Erythroblast (primary cell): ENCODE measurements at places on chromosomes 1 and 21.

DNA sequence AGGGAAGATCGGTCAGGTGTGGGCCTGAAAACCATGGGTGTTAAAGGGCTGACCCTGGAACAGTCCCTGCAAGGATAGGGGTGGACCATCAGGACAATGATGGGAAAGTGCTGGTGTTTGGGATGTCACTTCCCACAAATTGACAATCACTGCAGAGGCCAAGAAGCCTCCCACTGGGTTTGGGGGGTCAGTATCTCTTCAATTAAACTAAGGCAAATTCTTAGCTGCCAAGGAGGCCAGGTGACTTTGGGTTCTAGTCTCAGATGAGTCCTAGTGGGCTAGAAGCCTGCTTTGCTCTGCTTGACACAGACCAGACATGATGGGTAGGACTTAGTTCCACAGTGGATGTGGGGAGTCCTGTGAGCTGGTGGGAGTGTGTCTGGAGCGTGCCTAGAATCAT lies 29.3 kb upstream of the KCNA2 start:
- DNase-seq: no peak

DNA sequence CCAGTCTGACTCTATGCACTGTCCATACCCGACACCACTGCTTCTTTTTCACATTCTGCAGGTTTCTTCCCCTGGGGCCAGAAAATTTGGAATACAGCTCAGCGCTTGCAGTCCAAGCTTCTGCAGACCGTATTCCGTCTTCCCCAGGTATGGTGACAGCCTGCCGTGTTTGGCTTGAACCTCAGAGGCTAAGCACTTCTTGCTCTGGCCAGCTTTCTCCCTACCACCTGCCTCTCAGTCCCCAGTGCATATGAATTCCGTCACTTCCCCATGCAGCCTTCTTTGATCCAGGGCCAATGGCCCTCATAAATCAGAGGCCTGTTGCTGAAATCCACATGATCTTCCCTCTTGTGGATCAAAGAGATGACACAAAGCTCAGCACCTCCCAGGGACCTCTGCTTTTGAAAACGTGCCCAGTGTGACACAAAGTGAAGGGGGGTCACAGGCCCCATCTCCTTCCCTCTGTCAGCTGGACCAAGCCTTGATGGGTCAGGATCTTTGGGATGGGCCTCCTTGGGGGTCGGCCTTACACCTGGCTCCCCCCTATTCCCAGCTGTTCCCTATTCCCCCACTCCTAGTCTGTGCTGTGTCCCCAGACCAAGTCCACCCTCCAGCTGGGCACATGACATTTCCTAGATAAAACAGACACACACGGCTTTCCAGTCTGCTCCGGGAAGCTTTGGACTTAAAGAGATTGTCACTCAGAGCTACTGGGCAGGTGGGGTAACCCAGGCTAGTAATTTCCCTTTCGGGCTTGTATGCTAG lies 66.6 kb downstream of the HMGB4 start:
- no peak for DNase-seq

GRCh38 chr1:40042341-40042740 lies 1.8 kb downstream of the CAP1 start:
- DNase-seq: no peak

DNA sequence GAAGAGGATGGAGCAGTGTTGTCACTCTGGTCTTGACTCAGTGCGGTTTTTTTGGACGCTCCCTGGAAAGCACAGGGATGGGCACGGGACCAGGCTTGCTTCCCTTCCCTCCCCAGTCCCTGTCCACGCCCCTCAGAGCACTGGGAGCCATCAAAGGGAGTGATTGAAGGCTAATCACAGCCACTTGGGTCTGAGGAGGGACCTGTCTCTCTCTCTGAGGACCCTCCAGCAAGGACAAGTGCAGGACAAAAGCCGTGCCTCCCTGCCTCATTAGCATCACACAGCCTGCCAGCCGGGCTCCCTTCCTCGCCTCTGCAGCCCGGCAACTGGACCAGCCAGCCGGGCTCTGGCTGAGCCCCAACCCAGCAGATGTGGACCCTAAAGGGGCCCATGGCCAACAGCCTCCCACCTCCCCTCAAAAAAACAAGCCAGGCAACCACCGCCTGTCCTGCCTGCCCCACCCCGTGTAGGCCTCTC lies 18.6 kb upstream of the PDZK1IP1 start:
- DNase-seq: no peak

GRCh38 chr1:245105815-245106410 lies 48.9 kb upstream of the KIF26B start:
- DNase-seq: no peak
